ENCODE measurements at places on chromosomes 5 and 9. TPM values are rescaled to one million over a fixed set of nuclear protein-coding genes. Genes with fewer than 3 reads are reported as not detected.

- H3K27ac ChIP-seq = no peak overlapping the region
- peaks cover 14% of the 10 kb centered on the region for H3K4me1 ChIP-seq
- no peaks in the 10 kb centered on the region for H3K36me3 ChIP-seq
- DNase-seq = no peak
Measured at GRCh38 chr5:95918421-95919006, 43.1 kb downstream of the ELL2 start.

DNA sequence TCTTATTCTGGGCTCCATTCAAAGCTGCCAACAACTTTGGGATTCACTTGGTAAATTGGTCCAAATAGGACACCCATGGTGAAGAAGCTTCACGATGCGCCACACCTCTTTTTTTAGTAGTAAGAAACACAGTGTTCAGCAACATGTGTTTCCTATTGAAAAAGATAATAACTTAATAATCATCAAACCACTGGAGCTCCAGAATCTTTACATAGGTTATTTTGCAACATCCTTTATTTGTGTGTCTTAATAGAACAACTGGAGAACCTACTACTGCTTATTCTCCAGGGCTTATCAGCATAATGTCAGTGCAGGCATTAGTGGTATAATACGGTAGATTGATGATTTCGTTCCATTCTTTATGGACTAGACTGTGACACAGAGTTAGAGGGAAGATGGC is 63.3 kb upstream of the DAPK1 start:
- H3K27ac ChIP-seq = no peak overlapping the region
- no peaks in the 10 kb centered on the region for H3K36me3 ChIP-seq
- no peak for DNase-seq
- H3K27me3 ChIP-seq = no peaks in the 10 kb centered on the region
- no peak overlapping the region for H3K4me3 ChIP-seq
- H3K4me1 ChIP-seq = no peaks in the 10 kb centered on the region

GRCh38 chr9:126337729-126338372 is 11.2 kb downstream of the MVB12B start:
- no peak for DNase-seq
- H3K27ac ChIP-seq = peak overlapping the region; percentile 10
- H3K4me1 ChIP-seq = no peaks in the 10 kb centered on the region

DNA sequence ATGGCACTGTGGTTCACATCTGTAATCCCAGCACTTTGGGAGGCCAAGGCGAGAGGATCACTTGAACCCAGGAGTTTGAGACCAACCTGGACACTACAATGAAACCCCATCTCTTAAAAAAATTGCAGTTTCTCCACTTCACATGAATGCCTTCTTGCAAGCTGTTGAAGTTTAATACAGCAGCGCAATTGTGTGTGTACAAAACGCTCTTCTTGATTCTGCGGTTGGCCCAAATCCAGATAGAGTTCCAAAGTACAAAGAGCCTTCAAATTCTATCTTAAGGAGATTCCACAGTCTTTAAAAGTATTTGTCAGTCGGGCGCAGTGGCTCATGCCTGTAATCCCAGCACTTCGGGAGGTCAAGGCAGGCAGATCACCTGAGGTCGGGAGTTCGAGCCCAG is 9.3 kb upstream of the SETX start:
- no peak overlapping the region for H3K4me3 ChIP-seq
- H3K27me3 ChIP-seq = no peaks in the 10 kb centered on the region
- no peaks in the 10 kb centered on the region for H3K36me3 ChIP-seq
- no peaks in the 10 kb centered on the region for H3K4me1 ChIP-seq
- no peak for DNase-seq

GRCh38 chr5:121273833-121274433 is 577.7 kb upstream of the FTMT start:
- DNase-seq = no peak
- no peaks in the 10 kb centered on the region for H3K27me3 ChIP-seq
- H3K4me3 ChIP-seq = no peak overlapping the region
- H3K27ac ChIP-seq = no peak overlapping the region
- H3K36me3 ChIP-seq = no peaks in the 10 kb centered on the region

DNA sequence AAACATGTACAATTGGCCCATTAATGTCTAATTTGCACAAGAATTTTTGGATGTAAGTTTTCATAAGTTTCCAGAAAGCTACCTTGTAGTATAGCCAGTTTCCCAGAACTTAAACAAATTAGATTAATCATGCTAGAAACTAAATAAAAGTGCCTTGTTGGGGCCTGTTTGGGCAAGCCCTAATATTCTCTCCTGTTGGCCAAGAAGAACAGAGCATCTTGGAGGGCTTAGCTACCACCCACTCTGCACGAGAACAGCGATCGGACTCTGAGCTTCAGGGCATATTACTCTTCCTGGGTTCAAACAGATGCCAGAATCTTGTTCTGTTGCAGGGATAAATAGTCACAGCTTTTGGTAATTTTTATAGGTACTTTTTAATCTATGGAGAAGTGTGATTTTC is 88.2 kb downstream of the GAS1 start:
- no peaks in the 10 kb centered on the region for H3K4me1 ChIP-seq
- H3K27ac ChIP-seq = no peak overlapping the region
- no peaks in the 10 kb centered on the region for H3K27me3 ChIP-seq
- H3K4me3 ChIP-seq = no peak overlapping the region
- H3K36me3 ChIP-seq = no peaks in the 10 kb centered on the region
- no peak for DNase-seq

DNA sequence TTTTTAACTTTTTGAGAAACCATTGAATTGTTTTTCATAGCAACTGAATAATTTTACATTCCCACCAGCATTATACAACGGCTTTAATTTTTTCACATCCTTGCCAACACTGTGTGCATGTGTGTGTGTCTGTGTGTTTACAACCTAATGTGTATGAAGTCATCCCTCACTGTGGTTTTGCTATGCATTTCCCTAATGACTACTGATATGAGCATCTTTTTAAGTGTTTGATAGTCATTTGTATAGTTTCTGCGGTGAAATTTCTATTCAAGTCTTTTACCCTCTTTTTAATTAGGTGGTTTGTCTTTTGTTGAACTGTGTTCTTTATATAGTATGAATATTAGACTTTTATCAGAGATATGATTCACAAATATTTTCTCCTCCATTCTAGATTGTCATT is 263.1 kb upstream of the COX7C start:
- H3K4me3 ChIP-seq = no peak overlapping the region
- H3K4me1 ChIP-seq = no peaks in the 10 kb centered on the region
- no peaks in the 10 kb centered on the region for H3K27me3 ChIP-seq
- no peak for DNase-seq

- H3K4me3 ChIP-seq = peak overlapping the region; percentile 34
- peaks cover 8% of the 10 kb centered on the region for H3K4me1 ChIP-seq
- H3K27ac ChIP-seq = no peak overlapping the region
Measured at GRCh38 chr5:56829137-56829908, 14.0 kb downstream of the MAP3K1 start.

DNA sequence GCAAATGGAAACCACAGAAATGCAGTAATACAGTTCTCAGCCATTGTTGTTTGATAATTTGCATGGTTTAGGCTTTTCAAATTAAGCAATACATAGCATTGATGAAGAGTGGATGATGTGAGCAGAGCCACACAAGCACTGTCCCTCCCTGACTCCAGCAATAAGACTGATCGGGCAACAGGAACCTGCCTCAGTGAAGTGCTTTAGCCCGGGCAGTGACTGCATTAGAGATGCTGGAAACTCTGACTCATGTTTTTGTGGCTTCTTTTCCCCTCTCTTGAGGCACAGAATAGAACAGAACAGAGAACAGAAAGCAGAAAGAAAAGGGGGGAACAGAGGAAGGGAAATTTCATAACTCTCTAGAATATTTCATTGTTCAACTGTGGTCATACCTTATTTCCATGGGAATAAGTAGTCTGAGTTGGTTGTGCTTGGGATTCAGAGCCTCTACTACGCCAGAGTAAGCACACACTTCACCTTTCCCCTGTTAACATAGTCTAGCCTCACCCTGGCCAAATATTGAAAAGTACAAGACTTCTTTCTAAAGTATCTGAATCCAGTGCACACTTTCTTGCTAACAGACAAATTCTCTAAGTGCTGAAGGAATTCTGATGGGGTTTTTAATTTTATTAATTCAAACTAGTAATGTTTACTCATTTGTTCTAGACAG is 164.8 kb upstream of the VCAN start:
- H3K36me3 ChIP-seq = no peaks in the 10 kb centered on the region
- no peaks in the 10 kb centered on the region for H3K27me3 ChIP-seq
- no peak overlapping the region for H3K27ac ChIP-seq
- peak; percentile 26 for DNase-seq

DNA sequence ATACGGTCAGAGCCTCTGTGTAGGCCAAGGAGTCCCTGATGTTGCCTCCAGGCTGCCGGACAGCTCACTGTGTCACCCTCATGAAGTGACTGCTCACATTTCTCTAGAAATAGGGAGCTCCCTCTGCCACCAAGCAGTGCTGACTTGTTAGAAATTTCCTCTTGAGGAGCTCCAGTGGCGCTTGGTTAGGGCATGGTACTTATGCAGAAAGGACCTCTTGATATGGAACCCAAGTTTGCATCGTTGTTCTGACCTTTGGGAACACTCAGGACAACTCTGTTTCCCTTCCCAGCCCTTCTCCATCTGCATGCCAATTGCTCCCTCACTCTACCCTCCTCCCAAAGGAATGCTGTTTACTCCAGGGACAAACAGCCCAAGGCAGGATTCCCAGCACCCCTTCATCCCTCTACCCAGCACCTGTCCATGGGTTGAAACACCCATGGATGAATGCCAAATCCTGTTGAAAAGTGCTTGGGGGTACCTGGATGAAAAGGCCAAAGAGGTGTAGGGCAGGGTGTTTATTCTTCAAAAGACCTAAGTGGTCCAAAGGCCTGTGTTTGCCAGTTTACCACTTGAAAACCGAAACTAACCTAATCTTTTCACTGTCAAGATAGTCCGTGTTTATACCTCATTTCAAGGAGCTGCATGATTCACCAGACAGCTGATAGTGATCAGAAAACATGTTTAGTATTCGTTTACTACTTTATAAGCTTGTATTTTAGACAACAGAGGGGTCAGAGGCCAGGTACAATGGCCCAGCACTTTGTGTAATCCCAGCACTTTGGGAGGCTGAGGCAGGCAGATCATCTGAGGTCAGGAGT is 51.1 kb downstream of the KLF4 start:
- H3K4me3 ChIP-seq = no peak overlapping the region
- H3K27me3 ChIP-seq = no peaks in the 10 kb centered on the region
- no peak for DNase-seq
- H3K36me3 ChIP-seq = no peaks in the 10 kb centered on the region

DNA sequence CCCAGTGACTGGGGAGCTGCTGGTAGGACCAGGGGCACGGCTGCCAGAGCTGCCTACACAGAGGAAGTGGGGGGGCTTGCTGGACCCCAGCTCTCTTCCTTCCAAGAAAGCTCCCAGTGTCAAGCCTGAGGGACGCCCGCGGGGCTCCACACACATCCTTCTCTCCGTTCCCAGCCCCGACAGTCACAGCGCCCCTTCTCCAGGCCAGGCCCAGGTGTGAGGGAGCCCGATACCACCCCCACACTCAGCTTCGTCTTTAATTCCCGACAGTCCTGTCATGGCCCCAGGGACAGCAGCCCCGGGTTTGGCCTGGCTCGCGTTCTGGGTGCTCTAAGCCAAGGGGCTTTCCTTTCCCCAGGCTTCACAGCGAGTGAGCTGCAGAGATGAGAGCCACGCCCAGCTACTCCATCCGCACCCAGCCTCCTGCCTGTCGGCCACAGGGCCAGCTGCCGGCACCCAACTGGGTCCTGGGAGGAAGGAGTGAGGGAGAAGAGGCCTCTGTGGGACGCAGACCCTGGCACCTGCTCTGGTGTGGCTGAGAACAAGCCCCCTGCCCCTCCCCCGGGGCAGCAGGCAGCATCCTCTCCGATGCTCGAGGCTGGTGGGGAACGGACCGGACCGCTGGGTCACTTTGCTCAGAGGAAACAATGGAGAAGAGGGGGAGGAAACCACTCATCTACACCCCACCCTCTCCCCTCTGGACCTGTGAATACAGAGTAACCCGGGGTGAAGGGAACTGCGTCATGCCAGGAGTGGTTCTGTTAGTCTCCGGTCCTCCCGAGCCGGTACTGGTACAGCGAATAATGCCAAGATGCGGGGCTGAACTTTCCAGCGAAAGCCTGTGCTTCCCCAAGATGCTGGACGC is 53.9 kb upstream of the PHYKPL start:
- no peaks in the 10 kb centered on the region for H3K27me3 ChIP-seq
- H3K36me3 ChIP-seq = no peaks in the 10 kb centered on the region
- no peak overlapping the region for H3K4me3 ChIP-seq

DNA sequence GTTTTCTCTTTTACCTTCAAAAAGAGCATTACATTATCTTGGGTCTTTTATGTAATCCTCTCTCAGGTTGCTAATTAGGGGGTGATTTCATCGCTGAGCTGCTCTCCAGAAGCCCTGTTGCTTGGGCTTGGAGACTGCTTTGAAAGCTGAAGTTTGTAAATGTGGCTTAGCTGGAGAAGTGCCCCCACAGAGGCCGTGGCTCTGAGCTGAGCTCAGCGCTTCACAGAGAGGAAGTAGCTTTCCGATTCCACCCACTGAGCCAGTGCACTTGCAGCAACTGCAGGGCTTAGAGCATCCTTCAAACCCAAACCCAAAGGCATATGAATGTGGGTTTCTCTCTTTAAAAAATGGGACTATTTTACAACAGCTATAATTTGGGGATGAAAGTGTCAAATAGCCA is 13.7 kb upstream of the NXNL2 start:
- no peaks in the 10 kb centered on the region for H3K4me1 ChIP-seq
- H3K27me3 ChIP-seq = no peaks in the 10 kb centered on the region
- no peaks in the 10 kb centered on the region for H3K36me3 ChIP-seq
- no peak overlapping the region for H3K4me3 ChIP-seq
- DNase-seq = no peak
- no peak overlapping the region for H3K27ac ChIP-seq

GRCh38 chr5:6780802-6781391 is 67.7 kb downstream of the TENT4A start:
- no peak overlapping the region for H3K4me3 ChIP-seq
- no peak overlapping the region for H3K27ac ChIP-seq
- no peaks in the 10 kb centered on the region for H3K4me1 ChIP-seq
- no peak for DNase-seq
- H3K27me3 ChIP-seq = no peaks in the 10 kb centered on the region
- no peaks in the 10 kb centered on the region for H3K36me3 ChIP-seq

DNA sequence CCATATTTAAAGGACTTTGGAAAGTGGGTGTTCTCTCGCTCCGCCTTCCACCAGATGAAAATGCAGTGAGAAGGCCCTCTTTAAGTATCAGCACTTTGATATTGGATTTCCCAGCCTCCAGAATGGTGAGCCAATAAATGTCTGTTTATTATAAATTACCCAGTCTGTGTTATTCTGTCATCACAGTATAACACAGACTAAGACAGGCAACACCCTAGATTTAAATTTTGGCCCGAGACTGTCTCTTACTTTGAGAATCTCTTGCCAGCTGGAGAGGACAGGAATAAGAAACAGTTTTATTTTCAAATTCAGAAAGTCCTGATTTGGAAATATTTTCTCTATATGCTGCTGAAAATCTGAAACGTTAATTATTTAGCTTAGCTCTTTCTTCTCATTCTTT is 21.5 kb downstream of the FAM151B start:
- H3K27ac ChIP-seq = no peak overlapping the region
- no peaks in the 10 kb centered on the region for H3K36me3 ChIP-seq
- no peaks in the 10 kb centered on the region for H3K27me3 ChIP-seq
- DNase-seq = no peak

The ZNF169 gene
- total RNA-seq = 3.2 TPM

The PLPP6 gene
- 12.0 TPM for total RNA-seq

The TAS2R1 gene
- not detected for total RNA-seq

The WNK2 gene
- 10.3 TPM for total RNA-seq

The CDC20B gene
- not detected for total RNA-seq

The SMIM32 gene
- total RNA-seq = not detected

The PCDHA5 gene
- 0.17 TPM for total RNA-seq

The UNC5A gene
- total RNA-seq = 0.72 TPM

The FGF10 gene
- total RNA-seq = 1.5 TPM

The SIT1 gene
- total RNA-seq = 0.25 TPM

The SKIC3 gene
- total RNA-seq = 108 TPM

The PLPP7 gene
- total RNA-seq = 26.6 TPM

The PCDHGA9 gene
- total RNA-seq = 1.5 TPM

The ARSI gene
- 0.12 TPM for total RNA-seq
